ENCODE measurements at places on chromosomes 5 and 9.

- DNase-seq = no peak
Measured at GRCh38 chr9:133102190-133103021, 18.6 kb downstream of the RALGDS start.

- no peak for DNase-seq
Measured at GRCh38 chr9:19033015-19033414, at the start of gene SAXO1. Gene SAXO1 (minus strand): TSS chr9:19033209. CDS start chr9:19032908, 301 bp downstream.

GRCh38 chr5:91091471-91092234 lies 291.5 kb downstream of the ARRDC3 start:
- DNase-seq = no peak

GRCh38 chr9:89518466-89519365 lies 20.8 kb upstream of the SEMA4D start:
- no peak for DNase-seq
